ENCODE measurements at places on chromosomes 12 and 14.
A peak's percentile ranks its signal among the peaks of the same experiment; 100 is the strongest.

GRCh38 chr12:88650715-88651114, 70.4 kb upstream of the KITLG start:
- DNase-seq, result no peak

GRCh38 chr12:88958946-88959345, 378.7 kb upstream of the KITLG start:
- DNase-seq, result no peak

DNA sequence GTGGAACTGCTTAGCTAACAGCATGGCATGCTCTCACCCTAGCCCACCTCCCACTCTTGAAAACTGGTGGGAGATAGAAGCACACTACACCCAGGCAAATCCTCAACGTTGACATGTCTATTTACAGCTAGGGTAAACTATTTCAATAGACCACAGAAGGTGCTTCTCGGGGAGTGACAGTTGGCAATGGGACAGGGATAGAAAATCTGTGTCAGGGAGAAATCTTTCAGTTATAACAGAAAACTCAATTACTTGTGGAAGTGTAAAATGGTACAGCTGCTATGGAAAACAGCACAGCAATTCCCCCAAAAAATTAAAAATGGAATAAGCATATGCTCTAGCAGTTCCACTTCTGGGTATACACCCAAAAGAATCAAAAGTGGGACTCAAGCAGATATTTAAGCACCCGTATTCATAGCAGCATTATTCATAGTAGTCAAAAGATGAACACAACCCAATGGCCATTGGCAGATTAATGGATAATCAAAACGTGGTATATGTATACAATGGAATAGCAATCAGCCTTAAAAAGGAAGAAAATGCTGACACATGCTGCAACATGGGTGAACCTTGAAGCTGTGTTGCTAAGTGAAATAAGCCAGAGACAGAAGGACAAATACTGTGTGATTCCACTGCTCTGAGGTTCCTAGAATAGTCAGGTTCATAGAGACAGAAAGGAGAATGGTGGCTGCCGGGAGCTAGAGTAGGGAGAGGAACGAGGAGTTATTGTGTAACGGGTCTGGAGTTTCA, 92.5 kb downstream of the STAB2 start:
- DNase-seq, result no peak

DNA sequence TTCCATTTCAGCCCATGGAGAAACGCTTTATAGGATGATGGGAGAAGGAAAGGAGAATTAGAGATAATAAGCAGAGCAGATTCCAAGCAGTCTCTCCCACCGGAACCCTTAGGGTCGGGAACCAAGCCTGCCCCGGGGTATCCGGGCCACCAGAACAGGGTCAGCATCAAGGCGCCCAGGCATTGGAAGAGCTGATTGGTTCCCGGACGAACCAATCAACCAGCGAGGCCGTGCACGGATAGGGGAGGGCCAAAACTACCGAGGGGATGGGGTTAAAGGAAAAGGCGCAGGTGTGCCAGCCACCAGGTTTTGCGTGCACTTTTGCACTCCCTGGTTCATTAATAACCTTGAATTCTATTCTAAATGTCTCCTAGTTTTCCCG, 1.7 kb downstream of the PPM1H start:
- no peak for DNase-seq

DNA sequence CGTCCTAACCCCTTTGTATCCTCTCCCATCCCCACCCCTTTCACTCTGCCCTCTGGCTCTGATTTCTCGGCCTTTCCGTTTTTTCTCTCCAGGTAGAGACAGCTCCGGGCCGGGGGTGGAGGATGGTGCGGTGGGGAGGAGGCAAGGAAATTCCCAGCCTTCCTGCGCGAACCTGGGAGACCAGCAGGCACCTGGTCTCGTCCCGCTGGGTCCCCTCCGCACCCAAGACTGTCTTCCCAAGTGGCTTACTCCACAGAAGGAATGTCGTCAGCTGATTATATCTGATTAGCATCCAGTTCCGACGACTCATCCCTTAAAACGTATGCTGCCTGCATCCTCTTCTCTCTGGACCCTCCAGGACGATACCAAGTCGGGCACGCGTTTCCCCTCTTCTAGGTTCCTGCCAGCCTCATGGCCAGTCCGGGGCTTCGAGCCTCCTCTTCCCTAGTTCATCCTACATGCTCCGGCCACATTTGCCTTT, 42.2 kb upstream of the CAPRIN2 start:
- DNase-seq, result no peak

DNA sequence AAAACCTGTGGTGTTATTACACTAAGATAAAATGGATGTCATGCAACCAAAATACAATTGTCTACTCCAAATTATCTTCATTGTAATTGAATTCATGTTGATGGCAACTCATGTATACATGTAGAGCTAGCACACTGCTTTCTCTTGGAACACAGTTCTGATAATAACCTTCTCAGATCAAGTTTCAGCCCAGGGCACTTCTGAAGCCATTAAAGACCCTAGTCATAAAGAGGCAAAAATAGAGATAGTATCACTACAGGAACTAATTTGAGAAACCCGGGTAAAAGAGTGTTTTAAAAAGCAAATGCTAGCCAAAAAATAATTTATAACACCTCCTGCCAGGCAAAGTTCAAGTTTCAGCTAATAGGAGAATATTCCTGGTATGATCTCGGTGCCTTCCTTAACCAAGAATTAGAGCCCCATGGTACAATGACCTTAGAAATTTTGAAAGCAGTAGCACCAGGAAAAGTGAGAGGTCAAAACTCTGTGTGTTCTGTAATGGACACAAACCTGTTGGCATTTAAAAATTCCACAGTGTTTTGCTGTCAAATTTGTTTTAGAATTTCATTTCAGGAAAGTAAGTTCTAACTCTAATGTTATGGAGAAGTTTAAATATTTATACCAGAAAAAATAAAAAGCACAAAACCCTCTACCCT, 105.0 kb upstream of the FRMD6 start:
- no peak for DNase-seq

DNA sequence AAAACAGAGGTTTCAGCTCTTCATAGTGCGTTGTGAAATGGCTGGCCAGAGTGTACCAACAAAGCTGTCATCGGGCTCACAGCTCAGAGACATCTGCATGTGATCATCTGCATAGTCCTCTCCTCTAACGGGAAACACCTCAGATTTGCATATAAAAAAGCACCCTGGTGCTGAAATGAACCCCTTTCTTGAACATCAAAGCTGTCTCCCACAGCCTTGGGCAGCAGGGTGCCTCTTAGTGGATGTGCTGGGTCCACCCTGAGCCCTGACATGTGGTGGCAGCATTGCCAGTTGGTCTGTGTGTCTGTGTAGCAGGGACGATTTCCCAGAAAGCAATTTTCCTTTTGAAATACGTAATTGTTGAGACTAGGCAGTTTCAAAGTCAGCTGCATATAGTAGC, 14.3 kb upstream of the PAPLN start:
- DNase-seq, result no peak

GRCh38 chr14:61140271-61140670, 140.9 kb downstream of the TMEM30B start:
- no peak for DNase-seq

- DNase-seq, result no peak
Measured at GRCh38 chr12:25014961-25015360, 66.1 kb upstream of the BCAT1 start.

GRCh38 chr14:96792591-96792990, 4.6 kb upstream of the VRK1 start:
- DNase-seq, result no peak

- DNase-seq, result no peak
Measured at GRCh38 chr14:99394602-99395156, 86.0 kb downstream of the SETD3 start.

DNA sequence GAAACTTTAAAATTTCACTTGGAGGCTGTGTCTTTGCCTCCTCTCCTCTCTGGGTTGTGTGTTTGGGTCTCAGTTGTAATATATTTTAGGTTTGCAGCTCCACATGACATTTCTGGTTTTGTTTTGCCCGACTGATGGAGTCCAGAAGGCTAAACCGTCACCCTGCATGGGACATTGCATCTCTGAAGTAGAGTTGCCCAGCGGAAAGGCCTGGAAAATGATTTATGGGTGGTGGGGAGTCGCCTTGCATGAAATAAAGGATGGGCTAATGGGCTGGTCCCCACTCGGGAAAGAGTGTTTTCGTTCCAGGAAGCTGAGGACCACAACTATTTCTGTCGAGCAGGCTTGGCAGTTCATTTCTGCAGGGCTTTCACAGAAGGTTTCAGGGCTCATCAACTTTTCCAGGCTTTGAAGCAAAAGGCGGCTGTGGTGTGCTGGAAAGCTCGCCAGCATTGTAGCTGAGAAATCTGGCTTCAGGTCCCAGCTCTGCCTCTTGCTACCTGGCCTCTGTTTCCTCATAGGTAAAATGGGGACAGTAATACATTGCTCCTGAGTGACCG, 74.8 kb upstream of the GSC start:
- DNase-seq, result no peak

- DNase-seq, result no peak
Measured at GRCh38 chr14:101813171-101813759, 51.8 kb downstream of the PPP2R5C start.

- no peak for DNase-seq
Measured at GRCh38 chr12:94813314-94813713, 163.0 kb upstream of the TMCC3 start.

DNA sequence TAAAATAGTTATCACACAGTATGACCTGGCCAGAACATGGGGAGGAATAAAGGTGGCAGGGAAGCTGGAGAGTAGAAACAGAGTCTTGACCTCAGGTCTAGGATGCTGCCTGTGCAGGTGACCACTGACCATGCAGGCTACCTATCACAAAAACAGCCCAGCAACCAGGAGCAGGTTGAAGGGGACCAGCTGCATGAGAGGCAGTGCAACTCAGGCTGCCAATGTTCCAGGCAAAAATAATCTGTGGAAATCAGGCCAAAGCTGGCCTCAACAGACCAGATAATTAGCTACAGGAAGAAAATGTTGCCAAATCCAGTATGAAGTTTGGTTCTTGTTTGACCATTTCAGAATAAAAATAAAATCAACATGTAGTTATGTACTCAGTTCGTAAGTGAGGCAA, 72.6 kb downstream of the PDE6H start:
- no peak for DNase-seq

- DNase-seq, result no peak
Measured at GRCh38 chr12:26770239-26771070, 62.5 kb downstream of the ITPR2 start.

DNA sequence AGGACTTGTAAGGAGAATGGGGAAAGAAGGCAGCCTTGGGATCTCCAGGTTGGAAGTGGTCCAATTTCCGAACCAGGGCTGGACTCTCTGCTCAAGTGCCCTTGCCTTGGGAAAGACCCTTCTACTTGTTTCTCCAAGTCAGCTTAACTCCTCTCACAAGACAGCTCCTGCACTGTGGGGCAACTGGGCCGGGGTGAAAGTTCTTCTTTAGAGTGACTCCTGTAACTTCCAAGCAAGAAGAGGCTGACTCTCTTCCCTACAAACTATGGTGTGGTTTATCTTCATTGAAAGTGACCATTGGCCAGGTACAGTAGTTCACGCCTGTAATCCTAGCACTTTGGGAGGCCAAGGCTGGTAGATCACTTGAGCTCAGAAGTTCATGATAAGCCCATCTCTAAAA, 13.7 kb downstream of the KRT1 start:
- no peak for DNase-seq

DNA sequence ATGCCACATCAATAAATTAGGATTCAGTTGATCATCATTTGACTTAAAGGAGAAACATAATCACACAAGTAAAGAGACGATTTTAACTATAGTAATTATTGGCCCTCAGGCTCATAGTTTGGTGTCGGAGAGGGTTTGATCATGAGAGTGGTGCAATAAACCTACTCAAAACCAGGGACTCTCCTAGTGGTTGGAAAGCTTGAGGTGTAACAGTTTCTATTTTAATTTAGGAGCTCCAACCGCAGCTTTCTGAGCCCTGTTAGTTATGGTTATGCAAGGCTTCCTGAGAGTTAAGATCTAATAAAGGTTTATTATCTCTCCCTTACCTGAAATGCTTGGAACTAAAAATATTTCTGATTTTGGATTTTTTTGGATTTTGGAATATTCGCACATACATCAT, 36.4 kb downstream of the TMTC2 start:
- no peak for DNase-seq

- no peak for DNase-seq
Measured at GRCh38 chr14:69980457-69981425, 101.5 kb downstream of the SMOC1 start.

DNA sequence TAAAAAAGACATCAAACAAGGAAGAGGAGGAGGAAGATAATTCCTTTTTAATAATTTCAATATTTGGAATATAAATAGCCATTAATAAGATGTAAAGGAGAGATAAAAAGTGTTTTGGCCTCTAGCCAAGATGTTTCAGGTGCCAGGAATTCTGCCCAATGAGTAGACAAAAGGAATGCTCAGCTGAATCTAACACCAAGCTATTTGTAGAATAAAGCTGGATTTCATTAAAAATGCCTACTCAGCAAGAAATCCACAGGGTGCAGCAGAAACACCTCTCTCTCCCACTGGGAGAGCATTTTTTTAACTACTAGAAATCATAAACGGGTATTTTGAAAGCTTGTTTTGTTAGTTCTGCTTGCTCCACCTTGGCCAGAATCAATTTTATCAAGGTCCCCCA, 4.1 kb upstream of the STAB2 start:
- no peak for DNase-seq

- DNase-seq, result no peak
Measured at GRCh38 chr12:42760550-42760949, 171.0 kb upstream of the PRICKLE1 start.

DNA sequence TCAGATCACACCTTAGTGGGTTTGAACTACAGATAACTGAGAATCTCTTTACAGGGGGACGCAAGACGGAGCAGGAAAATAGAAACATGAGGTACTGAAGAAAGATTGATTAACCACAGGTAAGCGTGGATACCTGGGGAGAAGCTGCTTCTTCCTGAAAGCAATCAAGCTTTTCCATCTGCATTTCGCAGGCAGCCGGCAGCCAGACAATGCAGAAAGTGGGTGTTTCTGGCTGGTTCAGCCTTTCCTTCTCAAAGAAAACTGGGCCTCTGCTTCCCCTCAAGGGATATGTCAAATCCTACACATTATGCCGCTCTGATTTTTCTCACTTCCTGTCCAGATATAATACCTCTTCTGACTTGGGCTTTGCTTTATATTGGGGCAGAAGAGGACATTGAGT, 39.1 kb upstream of the PPFIA2 start:
- DNase-seq, result no peak

- DNase-seq, result no peak
Measured at GRCh38 chr12:7107636-7108002, 1.4 kb downstream of the C1RL start.

GRCh38 chr14:94636744-94637412, 24.7 kb downstream of the SERPINA3 start:
- no peak for DNase-seq

GRCh38 chr12:104768033-104768432, 190.1 kb downstream of the SLC41A2 start:
- DNase-seq, result no peak

GRCh38 chr12:14716848-14717444, 20.5 kb upstream of the GUCY2C start:
- peak; percentile 36 for DNase-seq

Data from GM12864 (cell line).